ENCODE measurements at places on chromosomes 5 and 9. TPM values are rescaled to one million over a fixed set of nuclear protein-coding genes. Genes with fewer than 3 reads are reported as not detected.

SCGB3A2 gene
- total RNA-seq, result not detected

C1QTNF2 gene
- 0.28 TPM for total RNA-seq

HTR1A gene
- not detected for total RNA-seq

CDKN2B-AS1 gene
- 4.8 TPM for total RNA-seq

CCDC192 gene
- total RNA-seq, result not detected

KCNT1 gene
- total RNA-seq, result not detected

RNF224 gene
- not detected for total RNA-seq
